ENCODE measurements at places on chromosomes 5 and 9.

DNA sequence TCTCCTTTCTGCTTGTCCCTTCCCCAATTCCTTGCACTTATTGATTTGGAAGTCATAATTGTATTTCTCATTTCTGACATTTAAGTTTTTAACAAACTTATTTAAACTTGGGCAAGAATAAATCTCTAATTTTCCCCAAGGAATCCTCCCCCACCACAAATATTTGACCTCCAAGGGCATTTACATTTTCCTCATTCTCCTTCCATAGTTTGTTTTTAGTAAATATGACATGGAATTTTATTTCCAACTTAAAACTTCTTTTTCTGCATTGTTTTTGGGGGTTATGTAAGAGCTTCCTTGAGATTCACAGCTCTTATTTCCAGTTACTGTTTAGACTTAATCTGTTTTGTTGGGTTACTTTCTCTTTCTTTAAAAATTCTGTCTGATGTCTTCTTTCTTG, 64.9 kb downstream of the ZNF618 start:
- DNase-seq = no peak

GRCh38 chr9:89940625-89941024, 335.8 kb downstream of the GADD45G start:
- no peak for DNase-seq

GRCh38 chr9:115414561-115414960, 296.6 kb upstream of the TNC start:
- DNase-seq = no peak

DNA sequence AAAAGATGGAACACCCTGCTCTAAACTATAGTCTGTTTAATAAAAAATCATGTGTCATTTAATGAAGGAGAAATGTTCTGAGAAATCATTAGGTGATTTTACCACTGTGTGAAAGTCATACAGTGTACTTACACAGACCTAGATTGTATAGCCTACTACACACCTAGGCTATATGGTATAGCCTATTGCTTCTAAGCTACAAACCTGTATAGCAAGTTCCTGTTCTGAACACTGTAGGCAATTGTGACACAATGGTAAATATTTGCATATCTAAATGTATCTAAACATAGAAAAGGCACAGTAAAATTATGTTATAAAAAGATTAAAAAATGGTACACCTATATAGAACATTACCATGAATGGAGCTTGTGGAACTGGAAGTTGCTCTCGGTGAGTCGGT, 40.6 kb downstream of the EFNA5 start:
- no peak for DNase-seq

DNA sequence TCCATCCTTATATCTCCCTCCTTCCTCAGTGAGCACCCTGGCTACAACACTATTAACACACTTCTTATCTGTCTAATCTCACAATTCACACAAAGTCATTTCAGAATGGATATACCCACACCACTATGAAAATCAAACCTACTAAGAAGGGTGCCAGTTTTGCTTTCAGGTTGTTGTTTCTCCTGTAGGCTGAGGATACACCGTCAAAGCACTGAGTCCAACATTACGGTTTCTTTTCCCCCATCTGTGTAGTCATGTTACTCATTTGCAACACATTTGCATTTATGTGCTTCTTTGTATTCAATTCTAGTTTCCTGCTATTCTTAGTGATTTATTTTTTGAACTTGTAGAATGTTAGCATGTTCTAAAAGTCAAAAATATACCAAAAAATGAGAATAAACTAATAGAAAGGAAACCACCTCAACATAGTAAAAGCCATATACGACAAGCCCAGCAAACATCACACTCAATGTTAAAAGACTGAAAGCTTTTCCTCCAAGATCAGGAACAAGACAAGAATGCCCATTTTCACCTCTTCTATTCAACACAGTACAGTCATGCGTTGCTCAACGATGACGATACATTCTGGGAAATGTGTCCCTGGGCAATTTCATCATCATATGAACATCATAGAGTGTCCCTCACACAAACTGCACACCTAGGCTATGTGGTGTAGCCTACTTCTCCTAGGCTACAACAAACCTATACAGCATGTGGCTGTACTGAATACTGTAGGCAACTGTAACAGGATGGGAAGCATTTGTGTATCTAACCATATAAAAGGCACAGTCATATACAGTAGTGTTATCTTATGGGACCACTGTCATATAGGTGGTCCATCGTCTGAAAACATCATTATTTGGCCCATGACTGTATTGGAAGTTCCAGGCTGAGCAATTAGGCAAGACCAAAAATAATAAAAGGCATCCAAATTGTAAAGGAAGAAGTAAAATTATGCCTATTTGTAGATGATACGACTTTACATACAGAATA, 6.3 kb downstream of the ROR2 start:
- no peak for DNase-seq

DNA sequence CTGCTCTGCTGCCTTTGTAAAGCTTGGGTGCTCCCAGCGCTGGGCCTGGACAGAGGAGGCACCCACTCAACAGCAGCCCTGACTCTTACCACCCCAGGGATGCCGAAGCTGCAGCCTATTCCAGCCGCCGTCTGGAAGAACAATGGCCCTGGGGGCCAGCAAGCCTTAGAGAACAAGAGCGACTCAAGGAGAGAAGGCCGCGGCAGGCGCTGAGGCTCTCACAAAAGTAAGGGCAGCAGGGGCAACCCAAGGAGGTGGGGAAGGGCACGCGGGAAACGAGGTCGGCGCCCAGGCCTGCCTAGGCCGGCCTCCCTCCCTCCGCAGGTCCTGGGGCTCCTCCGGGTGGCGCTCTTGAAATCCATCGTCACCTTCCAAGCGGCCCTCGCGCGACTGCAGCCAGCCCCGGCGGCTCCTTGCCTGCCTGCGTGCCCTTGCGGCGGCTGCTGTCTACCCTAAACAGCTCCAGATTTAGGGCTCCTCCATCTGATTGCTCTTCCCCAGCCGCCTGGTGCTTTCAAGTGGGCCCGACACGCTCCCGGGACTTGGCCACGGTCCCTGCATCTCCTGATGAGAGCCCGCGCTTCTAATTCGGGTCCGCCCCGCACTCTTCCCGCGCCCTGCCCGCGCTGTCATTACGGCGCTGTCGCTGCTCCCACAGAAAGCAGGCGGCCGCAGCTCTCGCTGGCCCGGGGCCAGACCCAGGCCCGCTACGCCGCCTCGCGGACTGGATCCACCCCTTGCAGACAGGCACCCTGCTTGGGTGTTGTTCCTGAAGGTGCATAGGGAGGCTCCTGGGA, 213.3 kb downstream of the SEMA6A start:
- DNase-seq = no peak

DNA sequence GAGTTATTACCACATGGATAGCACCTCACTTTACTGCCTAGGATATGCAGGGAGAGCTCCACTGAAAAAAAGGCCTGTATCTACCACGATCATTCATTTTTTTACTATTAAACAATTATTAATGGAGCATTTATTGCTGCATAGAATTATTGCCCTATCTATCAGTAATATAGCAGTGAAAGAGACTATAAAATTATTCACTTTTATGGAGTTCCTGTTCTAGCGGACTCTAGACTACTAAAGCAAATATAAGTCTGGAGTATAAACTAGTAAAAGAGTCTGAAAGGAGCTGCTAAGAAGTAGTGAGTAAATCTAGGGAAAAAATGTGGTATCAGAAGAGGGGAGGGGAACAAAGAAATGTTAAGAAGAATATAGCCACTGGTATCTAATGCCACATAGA, 150.4 kb upstream of the CYLC2 start:
- no peak for DNase-seq

- DNase-seq = peak; percentile 59
These were observed 467 bp downstream of the CNOT6 start for GRCh38 chr5:180494510-180495181.

DNA sequence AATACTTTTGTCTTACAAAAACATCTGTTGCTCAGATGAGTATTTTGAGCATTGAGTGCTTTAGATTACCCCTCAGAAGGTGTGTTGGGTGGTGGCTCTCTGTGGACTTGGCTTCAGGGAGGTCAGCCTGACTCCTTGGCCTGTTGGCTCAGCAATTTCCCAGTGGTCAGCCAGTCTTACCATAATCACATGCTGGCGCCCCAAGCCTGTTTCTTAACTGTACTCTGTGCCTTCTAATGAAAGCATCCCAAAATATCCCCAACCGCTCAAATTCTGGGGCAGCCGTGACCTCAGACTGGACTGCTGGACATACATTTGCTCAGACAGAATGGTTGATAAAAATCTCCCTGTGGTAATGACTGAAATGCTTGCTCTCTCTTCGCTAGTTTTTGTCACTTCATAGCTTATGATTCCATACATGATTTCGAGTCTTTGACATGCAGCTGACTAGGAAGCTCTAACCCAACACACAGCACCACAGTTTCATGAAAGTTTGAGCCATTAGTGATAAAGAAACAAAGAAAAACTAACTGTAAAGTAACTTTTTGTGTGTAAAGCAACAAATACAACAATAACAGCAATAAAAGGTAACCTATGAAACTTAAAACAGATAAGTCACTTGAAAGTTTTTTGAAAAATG, 562.2 kb upstream of the MEF2C start:
- DNase-seq = no peak

DNA sequence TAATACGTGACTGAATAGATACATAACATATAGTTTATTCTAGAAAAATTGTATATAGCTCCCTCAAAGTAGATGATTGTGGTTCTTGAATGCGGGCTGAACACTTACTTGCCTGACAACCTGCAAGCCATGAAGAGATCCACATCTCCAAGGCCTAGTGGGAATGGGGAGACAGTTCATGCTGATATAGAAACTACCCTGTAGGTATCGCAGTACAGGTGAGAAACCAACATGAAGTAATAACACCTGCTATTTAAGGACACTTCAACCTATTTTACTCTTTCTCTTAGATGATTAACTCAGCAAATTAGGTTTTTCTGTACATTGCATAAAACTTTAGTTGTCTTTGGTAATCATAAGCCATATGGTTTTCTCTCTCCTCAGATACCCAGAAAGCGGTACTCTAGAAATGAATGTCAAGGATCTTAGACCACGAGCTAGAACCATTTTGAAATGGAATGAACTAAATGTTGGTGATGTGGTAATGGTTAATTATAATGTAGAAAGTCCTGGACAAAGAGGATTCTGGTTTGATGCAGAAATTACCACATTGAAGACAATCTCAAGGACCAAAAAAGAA, 47.3 kb downstream of the UHRF2 start:
- DNase-seq = no peak

DNA sequence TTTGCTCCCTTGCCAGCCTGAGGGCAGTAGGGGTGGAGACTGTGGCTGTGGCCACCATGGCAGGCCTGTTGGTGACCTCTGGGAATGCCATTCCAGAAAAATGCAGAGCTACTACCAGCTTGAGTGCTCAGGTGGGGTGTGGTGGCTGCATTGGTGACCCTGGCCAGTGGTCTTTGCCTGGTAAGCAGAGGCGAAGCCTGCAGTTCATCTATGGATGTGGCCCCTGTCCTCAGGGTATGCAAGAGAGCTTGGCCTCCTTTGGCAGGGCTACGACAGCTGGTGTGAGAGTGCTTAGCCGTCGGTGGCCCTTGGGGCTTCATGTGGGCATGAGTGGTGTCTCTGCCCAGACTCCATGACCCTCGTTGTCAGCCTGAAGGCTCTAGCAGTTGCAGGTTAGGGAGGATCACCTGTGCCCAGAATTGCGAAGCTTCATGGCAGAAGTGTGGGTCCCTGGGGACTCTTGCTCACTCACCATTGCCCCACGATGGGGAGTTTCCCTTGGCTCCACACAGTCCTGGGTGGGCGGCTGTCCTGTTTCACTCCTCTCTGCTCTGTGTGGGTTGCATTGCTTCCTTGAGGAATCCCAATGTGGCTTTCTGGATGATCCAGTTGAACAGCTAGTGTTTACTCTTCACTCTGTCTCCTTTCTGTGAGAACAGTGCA, 117.9 kb upstream of the CDH12 start:
- DNase-seq = no peak

DNA sequence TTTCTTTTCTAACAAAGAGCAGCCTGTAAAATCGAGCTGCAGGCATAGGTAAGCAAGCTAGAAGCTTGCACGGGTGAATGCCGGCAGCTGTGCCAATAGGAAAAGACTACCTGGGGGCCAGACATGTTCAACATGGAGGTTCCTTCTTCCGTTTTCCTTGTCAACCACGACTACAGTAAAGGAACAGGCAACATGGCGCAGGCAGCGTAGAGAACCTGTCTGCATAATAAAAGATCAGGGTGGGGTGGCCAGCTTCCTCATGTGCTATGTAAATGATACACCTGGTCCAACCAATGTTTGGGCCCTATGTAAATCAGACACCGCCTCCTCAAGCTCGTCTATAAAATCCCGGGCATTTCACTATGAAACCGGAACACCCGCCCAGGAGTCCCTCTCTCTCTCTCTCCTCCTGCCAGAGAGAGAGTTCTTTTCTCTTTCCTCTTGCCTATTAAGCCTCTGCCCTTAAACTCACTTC, 103.8 kb upstream of the LIFR start:
- no peak for DNase-seq

DNA sequence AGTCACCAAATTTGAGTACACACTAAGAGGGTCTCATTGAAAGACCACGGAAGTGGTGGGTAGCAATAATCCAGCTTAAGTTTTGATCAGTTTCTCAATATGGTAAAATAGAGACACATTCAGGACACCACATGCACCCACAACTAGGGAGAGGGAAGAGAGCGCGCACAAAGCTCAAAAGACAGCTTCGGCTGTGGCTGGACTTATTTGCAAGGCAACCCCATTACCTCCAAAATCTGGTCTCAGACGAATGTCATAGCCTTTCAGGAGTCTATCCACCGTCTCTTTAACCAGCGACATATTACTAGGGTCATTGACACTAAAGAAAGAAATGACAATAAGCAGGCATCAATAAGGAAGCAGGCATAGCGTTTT, 443 bp downstream of the GABRB2 start:
- no peak for DNase-seq

DNA sequence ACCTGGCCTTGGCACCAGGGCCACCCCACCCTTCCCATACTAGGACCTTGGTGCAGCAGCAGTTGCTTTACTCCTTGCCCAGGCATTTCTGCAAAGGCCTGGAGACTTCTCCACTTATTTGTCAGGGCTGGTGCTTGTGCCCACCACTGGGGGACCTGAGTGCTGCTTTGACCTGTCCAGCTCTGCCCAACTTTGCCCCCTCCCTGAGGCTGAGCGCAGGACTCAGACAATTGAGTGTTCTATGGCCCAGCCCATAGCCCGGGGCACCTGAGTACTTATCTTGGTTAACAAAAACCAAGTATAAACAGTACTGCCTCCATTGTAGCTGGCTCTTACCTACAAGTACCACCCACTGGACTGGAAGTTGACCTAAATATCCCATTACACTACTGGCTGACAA, 406.1 kb upstream of the CHD1 start:
- DNase-seq = no peak
